ENCODE measurements at places on chromosomes 7 and 10.

DNA sequence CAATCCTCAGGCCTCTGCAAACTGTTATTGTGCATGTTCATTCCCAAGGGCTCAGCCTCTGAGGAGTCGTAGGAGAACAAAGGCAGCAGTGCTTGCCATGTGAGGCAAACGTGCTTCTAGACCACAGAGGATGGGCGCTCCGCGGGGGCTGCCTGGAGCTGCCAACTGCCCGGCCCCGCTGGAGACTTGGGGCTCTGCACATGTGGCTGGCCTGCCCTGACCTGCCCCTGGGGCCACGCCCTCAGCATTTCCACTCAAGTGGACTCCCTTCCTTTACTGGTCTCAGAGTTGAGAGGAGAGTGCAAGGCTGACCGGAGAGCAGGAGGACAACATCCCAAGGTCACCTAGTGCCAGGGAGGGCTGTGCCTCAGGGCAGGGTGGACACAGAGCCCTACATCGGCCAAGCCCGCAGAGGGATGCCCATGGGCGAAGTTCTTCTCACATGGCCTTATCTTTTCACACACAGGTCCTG, 222.3 kb upstream of the ZNF32 start:
- no peak for DNase-seq

DNA sequence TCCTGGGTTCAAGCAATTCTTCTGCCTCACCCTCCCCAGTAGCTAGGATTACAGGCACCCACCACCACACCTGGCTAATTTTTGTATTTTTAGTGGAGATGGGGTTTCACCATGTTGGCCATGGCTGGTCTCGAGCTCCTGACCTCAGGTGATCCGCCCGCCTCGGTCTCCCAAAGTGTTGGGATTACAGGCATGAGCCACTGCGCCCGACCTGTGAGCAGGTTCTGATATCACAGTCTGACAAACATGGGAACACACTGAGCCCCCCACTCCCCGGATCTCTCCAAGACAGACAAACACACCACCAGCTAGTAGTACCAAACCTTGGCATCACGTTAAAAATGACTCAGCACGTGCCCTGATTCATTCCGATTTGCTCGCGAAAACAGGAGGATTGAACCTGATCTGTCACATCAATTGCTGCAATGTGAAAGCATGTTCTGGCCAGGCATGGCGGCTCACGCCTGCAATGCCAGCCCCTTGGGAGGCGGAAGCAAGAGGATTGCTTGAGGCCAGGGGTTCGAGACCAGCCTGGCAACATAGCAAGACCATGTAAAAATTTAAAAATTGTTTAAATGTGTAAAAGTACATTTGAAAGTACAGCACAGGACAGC, 106.5 kb downstream of the SMURF1 start:
- DNase-seq: no peak

GRCh38 chr7:146314962-146315361, 198.4 kb downstream of the CNTNAP2 start:
- DNase-seq: no peak

DNA sequence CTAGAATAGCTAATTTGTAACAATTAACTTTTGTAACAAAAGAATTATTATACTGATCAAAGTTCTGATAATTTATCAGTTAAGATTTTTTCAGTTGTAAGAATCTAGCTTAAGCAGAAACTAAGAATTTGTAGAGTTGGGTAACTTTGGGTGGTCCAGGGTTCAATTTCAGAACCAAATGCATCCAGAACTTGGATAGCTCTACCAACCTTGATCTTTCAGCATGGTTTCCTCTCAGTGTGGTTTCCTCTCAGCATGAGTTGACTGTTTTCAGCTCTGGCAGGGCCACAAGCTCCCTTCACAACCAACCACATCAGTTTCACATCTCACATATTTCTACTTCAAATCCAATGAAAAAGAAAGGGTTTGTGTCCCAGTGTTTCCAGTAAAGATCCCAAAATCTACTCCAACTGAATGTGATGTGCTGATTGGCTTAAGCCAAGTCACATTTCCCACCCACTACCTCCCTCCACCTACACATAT, 3.3 kb upstream of the FAS start:
- DNase-seq: no peak

DNA sequence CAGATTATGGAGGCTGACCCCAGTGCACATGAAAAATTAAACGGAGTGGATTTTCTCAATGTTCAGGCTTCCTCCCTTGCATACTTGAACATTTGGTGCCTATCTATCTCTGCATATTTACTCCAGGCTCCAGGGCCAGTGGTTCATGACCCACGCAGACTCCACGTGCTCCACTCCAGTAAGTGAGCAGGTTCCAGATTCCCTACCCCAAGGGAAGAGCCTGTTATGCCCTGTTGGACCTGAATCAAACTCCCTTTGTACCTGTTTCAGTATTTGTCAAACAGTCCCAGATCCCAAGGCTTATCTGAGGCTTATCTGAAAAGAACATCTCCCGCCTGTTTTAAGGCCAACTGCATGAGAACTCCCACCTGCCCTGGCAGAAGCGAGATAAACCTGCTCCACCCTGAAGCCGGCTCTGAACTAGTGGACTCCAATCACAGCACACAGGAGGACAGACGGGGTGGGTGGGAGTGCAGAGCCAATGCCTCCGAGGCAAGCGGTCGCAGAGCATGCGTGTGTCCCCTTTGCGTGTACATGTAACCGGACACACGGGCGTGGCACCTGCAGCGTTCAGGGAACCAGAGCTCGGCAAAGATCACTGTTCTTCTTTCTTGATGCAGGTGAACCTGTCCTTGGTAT, 2.3 kb upstream of the FUOM start:
- no peak for DNase-seq

GRCh38 chr7:122100021-122100420, 44.0 kb downstream of the AASS start:
- DNase-seq: no peak

GRCh38 chr10:73865459-73866442, 8.6 kb downstream of the CAMK2G start:
- no peak for DNase-seq

GRCh38 chr7:825386-825785, 6.9 kb upstream of the SUN1 start:
- no peak for DNase-seq

- no peak for DNase-seq
Observed at GRCh38 chr10:3036155-3037021, 31.0 kb upstream of the PFKP start.

DNA sequence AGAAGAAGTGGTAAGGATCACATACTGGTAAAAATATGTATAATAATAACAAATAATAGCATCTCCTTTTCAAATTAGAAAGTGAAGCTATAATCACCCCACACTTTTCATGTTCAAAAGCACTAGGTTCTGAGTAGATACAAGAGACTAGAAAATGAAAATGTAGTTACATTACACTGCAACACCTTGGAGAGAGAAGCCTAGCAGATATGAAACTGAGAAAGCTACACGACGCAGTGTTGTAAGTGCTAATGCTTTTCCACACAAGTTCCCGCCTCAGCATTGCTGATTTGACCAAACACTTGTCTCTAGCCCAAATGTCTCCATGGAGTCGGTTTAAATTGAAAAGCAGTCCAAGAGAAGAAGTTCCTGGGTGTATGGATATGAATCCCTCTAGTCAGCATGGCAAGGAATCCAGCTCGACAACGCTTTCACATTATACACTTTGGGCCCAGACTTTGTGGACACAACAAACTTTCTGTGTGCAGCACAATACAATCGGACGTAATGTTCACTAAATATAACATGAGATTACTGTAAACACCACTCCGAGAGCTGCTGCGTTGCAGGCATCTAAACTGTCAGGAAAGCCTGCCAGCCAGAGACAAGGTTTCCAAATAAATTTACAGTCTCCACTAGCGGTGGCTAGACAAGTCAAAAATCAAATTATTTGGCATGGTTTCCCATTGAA, 1.7 kb downstream of the PDE1C start:
- peak; percentile 17 for DNase-seq

DNA sequence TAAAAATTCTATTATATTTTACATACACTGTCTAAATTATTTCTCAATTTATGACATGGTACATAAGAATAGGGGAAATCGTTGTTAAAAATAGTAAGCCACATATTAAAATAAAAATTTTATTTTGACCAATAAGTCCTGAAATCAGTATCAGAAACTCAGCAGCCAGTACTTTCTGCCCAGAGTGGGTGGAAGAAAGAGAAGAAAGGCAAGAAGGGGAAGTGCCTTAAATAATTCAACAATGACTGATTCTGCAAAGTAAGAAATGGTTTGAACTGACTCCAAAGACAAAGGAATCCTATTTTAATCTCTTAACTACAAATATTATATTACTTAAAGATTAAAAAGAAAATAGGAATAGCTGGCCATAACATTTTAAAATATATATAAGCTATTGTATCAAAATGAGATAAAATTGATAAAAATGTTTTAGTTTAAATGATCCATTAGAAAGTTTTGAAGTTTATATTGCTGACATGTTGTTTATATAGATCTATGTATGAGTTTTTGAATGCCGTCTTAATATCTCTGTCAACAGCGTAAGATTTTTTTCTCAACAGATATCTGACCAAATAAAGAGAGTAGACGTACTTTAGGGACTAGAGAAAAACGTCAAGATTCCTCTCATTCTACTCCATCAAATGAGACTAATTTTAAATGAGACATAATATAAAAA, 30.2 kb upstream of the NRCAM start:
- DNase-seq: no peak

DNA sequence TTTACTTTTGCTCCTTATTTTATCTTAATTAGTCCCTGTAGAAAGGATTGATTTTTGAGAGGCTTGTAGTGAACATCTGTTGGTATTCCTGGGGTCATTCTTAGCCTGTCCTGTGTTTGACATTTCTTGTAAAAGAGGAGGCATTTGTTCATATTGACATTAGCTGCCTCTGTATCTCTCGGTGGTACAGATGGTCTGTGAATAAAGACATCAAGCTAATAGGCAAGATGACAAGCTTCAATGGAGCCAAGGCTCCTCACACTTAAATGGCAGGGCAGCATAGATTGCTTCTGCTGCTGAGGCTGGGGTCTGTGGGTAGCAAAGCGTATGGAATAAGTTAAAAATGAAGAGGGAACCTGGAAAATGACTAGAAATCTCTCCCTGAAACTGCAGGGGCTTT, 687.6 kb downstream of the LRMDA start:
- no peak for DNase-seq

Measured in stomach (tissue), 19 donors.